ENCODE measurements at places on chromosomes 5 and 9.

- DNase-seq, result no peak
Measured at GRCh38 chr5:56829137-56829908, 14.0 kb downstream of the MAP3K1 start.

DNA sequence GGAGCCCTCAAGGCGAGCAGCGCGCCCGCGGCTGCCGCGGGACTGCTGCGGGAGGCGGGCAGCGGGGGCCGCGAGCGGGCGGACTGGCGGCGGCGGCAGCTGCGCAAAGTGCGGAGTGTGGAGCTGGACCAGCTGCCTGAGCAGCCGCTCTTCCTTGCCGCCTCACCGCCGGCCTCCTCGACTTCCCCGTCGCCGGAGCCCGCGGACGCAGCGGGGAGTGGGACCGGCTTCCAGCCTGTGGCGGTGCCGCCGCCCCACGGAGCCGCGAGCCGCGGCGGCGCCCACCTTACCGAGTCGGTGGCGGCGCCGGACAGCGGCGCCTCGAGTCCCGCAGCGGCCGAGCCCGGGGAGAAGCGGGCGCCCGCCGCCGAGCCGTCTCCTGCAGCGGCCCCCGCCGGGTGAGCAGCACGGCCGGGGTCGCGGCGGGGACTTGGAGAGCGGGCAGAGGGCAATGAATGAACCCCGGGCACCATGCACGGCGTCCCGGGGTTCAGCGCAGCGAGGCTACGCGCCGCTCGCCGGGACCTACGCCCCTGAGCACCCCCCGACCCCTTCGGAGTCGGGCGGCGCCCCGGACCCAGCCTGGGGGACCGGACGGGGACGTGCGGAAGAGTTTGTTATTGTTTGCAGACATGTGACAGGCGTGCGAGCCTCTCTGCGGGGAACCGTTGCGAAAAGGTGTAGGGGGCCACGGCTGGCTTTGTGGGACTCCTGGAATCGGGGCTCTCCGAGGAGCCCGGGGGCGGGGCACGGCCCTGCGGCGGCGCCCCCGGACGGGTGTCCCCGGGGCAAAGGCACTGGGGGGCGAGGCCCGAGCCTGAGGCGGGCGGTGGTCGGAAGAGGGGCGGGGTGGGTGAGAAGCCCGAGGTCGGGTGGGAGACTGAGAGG, 553 bp downstream of the MAP3K1 start:
- DNase-seq, result no peak

DNA sequence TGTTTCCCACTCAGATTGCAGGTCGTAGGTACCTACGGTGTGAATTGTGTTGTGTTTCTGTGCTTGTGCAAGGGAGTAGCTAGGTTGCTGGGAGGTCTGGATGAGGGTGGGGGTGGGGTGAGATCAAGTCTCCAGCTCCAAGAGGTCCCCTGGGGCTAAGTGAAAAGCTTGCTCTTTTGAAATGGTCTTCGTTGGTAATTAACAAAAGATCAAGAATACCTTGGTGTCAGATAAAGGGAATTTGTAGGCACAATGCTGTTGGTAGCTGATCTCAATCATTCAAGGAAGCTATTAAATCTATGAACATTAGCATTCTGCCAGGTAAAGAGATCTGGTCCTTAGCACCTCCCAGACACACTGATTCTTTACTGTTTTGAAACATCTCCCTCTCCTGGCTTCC, 928 bp upstream of the PCDHGC4 start:
- no peak for DNase-seq

DNA sequence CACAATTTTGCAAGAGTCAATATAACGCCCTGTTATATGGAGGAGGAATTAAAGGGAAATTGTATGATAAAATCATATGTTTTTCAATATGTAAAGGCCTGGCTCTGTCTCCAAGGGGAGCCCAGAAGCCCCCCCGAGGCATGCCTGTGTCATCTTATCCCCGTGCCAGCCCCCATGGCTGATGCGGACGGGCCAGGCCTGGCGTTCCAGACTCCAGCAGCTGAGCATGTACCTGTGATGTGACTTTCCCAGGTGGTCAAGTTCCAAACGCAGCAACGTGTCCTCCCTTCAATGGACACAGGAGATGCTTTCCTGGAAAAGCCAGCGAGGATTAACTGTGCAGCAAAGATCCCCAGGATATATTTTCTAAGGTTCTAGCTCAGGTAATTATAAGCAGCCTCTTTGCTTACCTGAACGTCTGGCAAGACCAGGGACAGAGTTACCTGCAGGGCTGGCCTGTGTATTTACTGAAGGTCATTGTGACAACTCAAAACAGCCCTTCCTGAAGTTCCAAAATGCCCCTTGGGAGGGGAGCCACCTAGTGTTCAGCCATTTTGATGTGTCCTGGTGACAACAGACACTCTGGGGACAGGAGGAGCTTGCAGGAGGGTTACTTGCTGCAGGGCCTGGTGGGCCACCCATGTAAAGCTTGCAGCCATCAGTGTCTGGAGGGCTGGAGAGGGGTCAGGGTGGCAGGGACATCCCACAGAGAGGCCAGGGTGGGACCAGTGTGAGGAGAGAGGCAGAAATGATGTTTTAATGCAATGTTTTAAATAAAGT, 53.3 kb upstream of the RNU6ATAC start:
- peak; percentile 21 for DNase-seq

GRCh38 chr9:16048129-16048528, 495.3 kb downstream of the CCDC171 start:
- DNase-seq, result no peak

DNA sequence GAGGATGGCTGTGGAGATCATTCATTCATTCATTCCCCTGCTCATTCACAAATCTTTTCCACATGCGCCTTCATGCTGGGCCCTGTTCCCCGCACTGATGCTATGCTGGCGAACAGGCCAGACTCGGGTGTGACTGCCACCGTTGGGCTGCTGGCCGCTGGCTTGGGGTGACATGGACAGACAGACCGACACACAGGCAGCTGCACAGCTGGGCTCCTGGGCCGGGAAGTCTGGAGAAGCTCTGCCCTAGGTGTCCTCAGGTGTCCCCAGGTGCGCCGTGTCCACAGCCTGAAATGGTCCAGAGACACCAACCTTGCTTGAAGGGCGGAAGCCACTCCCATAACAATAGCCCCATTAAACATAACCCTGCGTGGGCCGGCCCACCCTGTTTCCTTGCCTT, 35.0 kb upstream of the BARHL1 start:
- DNase-seq, result no peak

Measured in LNCaP clone FGC (cell line).